ENCODE measurements at places on chromosomes 1 and 21. TPM values are rescaled to one million over a fixed set of nuclear protein-coding genes. Genes with fewer than 3 reads are reported as not detected.

DNA sequence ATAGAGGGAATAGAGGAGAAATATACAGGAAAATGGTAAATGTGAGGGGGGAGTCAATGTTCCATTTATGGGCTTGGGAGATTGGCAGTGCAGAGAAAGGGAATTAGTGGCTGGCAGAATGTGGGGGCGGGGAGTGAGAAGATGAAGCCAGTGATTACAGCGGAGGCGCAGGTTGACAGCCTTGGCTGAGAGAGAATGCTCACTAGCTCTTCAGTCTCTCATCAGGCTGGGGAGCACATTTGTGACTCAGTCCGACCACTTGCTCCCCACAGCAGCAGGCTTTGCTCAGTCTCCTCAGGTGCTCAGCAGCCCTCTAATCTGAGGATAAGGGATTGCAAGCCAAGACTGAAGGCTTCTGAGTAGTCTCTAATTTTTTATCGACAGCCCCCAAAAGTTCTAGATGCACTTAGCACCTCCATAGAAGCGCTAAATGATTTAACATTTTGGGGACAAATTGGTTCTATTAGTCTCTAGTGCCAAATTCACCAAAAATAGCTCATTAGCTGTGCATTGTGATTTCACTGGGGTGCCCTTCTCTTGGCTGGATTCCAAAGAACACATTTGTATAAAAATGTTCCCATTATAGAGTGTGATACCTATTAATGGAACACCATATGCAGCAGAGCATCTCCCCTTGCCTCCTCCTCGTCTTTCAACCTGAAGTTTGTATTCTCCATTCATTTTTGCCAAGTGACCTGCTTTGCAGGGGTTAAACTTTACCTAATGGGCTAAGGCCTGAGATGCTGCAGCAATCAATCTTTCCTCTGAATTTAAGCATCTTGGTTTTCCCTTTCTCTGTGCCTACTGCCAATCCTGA lies 191.8 kb downstream of the ZNF326 start:
- DNase-seq = no peak

DNA sequence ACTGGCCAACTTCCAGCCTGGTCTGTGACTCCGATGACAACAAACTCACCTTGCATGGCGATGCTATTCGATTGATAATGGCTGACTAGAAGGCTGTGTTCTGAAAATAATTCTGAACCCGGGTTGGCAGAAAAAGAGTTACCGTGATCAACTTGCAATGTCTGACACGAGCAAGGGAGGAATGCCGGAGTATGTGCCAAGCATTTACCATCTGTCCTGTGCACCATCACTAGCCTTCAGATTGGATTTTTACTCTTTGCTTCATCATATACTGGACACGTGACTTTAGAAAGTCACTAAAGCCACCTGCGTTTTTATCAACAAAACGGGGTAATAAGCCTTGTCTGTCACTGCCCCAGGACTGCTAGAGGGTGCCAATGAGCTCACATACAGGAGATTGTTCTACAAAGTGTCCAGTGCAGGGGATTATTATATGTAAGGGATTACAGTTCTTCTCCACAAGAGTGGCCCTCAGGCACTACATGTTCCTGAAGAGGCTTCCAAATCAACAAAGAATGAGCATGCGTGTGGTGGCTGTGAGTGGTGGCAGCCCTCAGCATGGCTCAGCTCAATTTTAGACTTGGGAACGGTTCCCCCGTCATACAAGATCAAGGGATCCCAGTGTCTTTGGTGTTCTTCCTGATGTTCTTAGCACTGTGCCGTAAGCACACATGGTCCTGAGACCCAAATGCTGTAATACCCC lies 35.8 kb downstream of the SSBP3 start:
- no peak for DNase-seq

GRCh38 chr1:223394242-223394641 lies 1.0 kb downstream of the CCDC185 start:
- no peak for DNase-seq

DNA sequence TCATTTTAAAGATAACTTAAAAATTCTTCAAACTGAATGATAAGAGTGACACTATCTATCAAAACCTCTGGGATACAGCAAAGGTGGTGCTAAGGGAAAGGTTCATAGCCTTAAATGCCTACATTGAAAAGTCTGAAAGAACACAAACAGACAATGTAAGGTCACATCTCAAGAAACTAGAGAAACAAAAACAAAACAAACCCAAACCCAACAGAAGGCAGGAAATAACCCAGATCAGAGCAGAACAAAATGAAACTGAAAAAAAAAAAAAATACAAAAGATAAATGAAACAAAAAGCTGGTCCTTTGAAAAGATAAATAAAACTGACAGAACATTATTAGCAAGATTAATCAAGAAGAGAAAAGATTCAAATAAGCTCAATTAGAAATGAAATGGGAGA lies 6.8 kb downstream of the ODF2L start:
- no peak for DNase-seq

DNA sequence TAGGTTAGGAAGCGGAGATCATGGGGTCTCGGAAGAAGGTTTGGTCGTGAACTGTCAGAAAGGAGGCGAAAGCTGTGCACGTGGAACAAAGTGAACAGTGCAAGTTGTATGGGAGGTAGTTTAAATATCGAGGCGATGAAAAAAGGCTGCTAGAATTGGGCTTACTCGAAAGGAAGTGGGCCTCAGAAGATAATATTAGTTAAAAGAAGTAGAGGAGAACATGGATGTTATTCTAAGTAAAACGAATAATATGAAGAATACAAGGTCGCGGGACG lies 571 bp downstream of the WDR3 start:
- no peak for DNase-seq

DNA sequence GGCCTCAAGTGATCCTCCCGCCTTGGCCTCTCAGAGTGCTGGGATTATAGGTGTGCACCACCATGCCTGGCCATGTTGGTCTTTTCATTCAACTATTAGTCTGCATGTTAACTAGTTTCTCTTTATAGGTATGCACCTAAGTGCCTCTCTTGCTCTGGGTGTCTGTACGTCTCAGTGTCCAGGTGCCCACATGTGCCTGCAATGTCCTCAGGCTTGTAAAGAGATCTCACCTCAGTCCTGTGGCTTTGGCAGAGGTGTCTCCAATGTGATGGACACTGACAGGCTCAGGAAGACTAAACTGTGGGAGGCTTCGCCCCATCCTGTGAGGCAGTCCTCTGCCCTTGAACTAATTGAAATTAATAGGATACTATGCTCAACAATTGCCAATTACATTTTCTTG lies 526.3 kb downstream of the PTPRU start:
- no peak for DNase-seq

GRCh38 chr21:38765056-38765455 lies 40.7 kb upstream of the ETS2 start:
- DNase-seq = no peak

GRCh38 chr1:94725566-94725965 lies 94.6 kb upstream of the SLC44A3 start:
- DNase-seq = no peak

DNA sequence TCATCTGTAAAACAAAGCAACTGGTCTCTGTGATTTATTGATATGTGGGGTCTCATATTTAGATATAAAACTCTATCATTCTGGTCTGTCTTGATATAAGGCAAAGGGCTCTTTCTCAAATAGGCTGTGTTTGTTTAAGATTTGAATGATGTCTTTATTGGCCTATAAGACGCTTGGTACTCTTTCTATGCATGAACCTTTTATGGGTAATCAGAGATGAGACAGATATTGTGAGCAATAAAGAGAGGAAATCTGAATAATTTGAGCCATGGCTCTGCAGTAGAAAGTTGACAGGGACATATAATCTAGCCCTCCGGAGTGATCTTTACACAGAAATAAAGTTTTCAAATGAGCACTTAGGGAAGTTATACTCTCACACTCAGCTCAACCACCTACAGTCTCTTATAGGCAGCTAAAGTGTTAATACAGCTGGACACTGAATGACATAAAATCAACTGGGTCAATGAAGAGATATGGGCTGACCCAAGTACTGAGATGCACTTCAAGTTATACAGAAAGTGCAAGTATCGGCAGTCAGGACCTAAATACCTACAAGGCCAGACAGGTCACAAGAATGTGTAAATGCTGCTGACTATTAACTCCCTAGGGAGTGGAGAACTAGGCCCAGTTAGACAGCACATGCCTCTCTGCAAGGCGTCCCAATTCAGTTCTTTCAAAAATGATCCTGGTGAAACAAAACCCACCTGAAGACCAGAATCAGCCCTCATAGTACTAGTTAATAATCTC lies 111.0 kb downstream of the PTPN14 start:
- no peak for DNase-seq

- no peak for DNase-seq
These were observed 433.1 kb downstream of the CAMTA1 start for GRCh38 chr1:7218210-7218832.

- DNase-seq = no peak
These were observed 24.9 kb downstream of the MORC3 start for GRCh38 chr21:36344931-36345330.

- DNase-seq = no peak
These were observed 308.5 kb upstream of the VAMP3 start for GRCh38 chr1:7462617-7463016.

DNA sequence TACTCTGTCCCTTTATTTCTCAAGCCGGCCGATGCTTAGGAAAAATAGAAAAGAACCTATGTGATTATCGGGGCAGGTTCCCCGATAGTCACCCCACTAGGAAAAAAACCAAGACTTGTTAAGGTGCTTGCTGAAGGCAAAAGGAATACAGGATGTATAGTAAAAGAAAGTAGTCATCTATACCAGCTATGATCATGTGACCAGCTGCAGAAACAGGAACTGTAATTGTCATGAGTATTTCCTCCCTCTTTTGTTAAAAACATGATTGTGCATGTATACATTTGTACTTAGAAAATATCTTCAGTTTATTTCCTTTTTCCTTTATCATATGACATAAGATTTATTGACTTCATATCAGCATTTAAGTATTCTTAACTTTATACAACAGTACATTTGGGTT lies 30.5 kb downstream of the PIGK start:
- DNase-seq = no peak

DNA sequence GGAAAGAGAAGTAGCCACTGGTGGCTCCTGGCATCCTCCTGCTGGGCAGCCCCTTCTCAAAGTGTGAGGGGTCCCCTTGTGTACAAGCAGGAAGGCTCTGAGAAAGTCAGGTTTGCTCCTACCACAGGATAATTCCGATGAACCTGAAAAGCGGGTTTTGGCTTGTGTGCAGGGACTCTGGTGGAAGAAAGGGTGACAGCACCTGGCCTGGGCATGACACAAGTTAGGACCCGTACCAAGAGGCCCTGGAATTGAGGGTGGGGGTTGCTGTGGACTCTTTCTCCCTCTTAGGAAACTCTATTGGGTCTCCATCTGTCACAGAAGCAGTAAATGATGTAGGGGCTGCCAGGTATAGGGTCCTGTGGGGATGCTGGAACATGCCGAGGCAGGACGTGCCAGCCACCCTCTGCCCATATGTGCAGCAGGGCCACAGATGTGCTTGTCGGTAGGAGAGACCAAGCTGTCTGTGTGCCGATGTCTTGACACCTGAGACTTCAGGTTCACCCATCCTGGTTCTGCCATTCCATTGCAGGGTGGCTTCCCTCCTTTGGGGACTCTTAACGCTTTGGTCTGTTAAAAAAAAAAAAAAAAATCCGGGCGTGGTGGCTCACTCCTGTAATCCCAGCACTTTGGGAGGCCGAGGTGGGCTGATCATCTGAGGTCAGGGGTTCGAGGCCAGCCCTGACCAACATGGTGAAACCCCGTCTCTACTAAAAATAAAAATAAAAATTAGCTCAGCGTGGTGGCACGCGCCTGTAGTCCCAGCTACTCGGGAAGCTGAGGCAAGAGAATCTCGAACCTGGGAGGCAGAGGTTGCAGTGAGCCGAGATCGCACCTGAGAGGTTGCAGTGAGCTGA lies 9.8 kb downstream of the C1orf35 start:
- DNase-seq = no peak

DNA sequence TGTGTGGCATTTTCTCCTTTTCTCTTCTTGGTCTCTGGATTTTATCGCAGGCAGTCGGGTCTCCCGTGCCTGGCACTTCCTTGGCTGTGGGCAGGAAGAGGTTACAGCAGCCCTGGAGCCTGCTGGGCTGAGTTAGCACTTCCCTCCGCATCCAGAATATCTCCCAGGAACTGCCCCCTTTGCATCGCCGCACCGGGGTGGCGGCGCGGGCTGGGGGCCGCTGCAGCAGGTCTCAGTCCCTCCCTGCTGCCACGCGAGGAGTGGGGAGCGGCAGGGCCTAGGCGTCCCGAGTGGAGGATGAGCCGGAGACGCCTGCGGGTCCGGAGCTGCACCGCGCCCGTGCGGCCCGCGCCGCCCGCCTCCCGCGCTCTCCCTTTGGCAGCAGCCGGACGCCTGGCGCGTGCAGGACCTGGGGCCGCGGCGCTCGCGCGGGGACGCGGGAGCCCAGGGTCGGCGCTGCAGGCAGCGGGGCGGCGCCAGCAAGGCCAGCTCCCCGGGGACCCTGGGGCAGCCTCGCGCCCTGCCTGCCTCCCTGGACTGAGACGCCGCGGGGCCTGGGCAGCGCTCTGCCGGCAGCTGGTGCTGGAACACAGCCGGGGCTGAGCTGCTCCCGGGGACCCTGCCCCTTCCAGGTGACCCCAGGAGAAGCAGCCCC lies 192.8 kb downstream of the PRDM2 start:
- no peak for DNase-seq

DNA sequence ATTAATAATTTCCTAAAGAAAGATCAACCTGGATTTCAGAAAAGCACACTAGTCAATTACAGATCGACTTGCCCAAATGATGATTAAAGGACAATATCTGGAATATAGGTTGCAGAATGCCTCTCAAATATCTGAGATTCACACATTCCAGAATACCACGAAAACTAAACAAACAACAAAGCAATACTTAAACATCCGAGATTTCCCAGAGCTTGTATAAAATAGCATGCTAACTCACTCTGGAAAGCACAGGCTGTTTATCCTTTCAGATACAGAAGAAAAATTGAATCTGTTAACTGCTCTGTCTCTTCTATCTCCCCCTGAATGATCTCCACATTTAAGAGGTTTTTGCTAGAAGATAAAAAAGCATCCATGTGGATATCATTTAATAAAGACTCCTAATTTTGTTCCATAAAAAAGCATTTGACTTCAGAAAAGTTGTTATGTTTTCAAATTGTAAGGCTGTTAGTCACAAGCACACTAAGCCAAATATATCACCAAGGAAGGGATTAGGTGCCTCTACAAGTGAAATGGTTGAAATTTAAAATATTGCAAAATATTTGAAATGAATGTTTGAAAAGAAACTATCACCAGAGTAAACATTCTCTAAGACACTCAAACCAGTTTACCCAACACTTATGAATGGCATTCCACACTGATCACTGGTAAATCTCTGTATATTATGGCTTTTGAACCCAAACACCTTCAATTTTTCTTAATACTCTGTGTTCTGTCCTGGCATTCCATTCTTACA lies 865.1 kb upstream of the ADAMTS5 start:
- DNase-seq = no peak

The NPHP4 gene
- total RNA-seq = 10.4 TPM

The PSMB2 gene
- total RNA-seq = 119 TPM

The PGLYRP3 gene
- total RNA-seq = not detected

The RHD gene
- 0.40 TPM for total RNA-seq

The CLCA4 gene
- not detected for total RNA-seq

The OR2L13 gene
- not detected for total RNA-seq

The SRSF11 gene
- 43.9 TPM for total RNA-seq
